Jurkat, Clone E6-1 (cell line): ENCODE measurements at places on chromosomes 16 and 17.

GRCh38 chr16:49875806-49876715, 20.1 kb upstream of the ZNF423 start:
- no peak for DNase-seq

DNA sequence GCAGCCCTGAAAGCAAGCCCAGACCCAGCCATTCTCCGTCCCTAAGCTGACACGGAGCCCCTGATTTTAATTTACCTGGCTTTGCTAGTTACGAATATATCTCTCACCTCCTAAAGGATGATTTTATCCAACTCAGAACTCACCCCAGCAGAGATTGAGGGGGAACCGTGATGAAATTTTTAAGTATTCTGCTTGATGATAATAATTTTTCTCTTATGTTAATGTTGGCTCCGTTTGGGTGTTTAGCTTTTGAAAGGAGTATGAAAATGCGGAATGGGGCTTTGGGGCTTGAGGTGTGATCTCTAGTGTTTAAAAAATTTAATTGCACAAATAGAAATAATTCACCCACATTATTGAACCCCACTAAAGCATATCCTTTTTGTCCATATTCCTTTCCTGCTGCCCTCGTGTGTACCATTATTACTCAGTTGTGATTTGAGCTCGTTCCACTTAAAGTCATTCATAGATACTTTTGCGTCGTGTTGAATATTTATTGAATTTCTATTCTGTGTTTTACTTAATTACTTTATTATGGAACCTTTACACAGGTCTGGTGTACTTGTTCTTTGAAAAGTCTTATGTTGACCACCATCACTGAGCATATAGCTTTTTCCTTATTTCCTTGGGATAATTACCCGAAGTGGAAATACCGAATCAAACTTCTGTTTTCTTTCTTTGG, 775 bp downstream of the PRPSAP2 start:
- no peak for DNase-seq

DNA sequence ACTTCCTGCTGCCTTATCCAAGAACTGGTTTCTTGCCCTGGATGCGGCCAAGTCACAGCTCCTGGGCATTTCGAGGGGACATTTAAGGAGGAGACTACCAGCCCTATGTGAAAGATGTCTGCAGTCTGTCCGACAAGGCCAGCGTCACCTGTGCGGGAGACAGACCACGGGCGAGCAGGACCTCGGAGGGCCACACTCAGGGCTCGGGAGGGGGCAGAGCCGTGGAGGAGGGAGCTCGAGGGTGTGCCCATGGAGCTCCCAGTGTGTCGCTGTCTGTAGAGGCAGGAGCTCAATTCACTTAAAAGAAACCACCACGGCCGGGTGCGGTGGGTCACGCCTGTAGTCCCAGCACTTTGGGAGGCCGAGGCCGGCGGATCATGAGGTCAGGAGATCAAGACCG, 33.3 kb downstream of the CBFA2T3 start:
- no peak for DNase-seq

DNA sequence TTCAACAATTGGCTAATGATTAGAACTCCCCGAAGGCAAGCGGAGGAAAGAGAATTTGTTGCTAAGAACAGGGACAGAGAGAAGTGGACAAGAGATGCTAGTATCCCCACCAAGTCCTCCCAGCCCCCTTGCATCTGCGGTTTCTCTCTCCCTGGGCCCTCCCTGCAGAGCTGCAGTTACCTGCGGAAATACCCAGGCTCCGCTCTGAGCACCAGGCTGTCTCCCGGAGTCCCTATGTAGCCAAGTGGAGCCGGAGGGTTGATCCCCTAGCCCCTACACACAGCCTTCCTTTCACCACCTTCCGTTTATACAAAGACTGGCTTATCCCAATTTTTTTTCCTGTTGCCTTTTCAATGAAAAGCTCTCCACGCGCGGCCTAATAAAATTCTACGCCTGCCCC, 834.4 kb downstream of the KCNJ2 start:
- no peak for DNase-seq

- no peak for DNase-seq
These were observed 1.6 kb downstream of the HOXB2 start for GRCh38 chr17:48543107-48543853.

GRCh38 chr16:9741776-9742175, 440.5 kb downstream of the GRIN2A start:
- DNase-seq, result no peak

DNA sequence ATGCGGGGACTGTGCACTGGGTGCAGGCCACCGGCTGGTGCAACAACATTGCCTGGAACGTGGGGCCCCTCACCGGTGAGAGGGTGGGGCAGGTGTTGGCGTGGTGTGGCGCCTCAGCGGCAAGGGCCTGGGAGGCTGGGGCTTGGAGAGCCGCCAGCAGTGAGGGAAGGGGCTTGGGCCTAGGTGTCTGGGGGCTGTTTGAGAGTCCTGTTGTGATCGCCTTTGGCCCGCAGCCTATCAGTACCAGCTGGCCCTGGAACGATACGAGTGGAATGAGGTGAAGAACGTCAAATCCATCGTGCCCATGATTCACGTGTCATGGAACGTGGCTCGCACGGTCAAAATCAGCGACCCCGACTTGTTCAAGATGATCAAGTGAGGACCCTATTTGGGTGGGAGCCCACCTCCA, 2.6 kb upstream of the TMEM88 start:
- no peak for DNase-seq

DNA sequence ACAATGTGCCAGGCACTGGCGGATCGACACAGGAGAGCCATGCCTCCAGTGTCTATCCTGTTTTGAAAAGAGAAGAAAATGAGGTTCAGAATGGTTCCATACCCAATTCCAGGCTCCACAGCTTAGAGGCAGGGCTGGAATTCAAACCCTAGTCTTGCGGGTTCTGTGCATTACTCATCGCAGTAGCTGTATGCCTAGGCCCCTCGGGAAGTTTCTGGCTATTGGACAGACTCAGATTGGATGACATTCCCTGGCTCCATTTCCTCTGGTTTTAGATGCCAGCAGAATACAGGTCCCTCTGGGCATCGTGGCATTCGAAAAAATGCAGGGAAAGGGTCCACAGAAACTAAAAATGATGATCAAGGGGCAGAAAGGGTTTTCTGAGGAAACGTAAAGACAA, 184.7 kb downstream of the COPRS start:
- no peak for DNase-seq

GRCh38 chr17:10743316-10744009, 13.6 kb upstream of the TMEM220 start:
- DNase-seq, result no peak

GRCh38 chr16:90042946-90043514, 23.8 kb upstream of the DBNDD1 start:
- no peak for DNase-seq

GRCh38 chr17:218432-219110, 37.1 kb upstream of the DOC2B start:
- DNase-seq, result no peak

- DNase-seq, result peak; percentile 32
These were observed 650.4 kb upstream of the RBFOX1 start for GRCh38 chr16:6682142-6682811.

DNA sequence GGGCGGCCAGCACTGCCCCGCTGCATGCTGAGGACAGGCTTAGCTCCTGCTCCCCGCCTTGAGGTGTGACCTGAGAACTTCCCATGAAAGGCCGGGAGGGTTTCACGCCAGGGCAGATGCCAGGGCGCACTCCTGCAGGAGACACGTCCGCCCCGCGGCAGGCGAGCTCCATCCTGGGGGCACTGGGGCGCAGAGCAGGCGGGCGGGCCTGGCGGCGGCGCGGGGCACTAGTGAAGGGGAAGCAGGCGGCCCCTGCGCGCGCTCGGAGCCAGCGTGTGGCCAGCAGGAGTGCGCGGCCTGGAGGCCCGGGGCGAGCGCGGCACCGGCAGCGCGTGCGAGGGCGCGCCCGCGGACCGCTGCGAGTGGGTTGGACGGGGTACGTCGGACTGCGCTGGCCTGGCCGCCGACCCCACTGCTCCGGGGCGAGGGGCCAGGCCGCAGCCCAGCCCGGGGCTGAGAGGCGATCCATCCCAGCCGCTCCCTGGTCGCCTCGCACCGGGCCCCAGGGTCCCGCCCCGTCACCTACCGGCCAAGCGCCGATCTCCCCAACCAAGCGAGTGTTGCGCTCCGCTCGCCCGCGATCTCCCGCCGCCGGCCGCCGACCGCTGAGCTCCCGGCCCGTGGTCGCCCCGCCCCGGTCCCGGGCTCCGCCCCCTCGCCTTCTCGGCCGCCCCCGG, at the start of gene MAP3K14:
MAP3K14 (minus strand) TSS at position 587 of the 677 bp plus-strand sequence. CDS start 26,275 bp downstream, outside the sequence.
- no peak for DNase-seq

GRCh38 chr16:56068816-56069215, 122.5 kb upstream of the GNAO1 start:
- no peak for DNase-seq

- DNase-seq, result no peak
These were observed 24.7 kb upstream of the CDRT15 start for GRCh38 chr17:14261406-14261805.

DNA sequence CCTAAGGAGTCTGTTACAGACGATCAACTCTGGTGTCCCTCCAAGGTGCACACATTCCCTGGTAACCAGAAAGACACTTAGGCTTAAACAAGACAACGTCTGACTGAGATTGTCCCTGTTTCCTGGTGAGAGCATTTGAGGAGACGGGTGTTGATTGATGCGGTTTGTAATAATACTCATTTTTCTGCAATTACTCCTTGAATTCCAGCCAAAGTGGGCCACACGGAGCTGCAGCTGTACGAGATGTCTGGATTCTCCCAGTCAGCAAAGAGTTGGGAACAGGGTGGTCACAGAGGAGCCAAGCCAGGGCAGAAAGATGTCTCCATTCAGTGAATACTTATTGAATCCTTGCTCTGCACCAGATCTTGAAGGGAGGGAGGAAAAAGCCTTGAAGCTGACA, 30.9 kb upstream of the CES5A start:
- DNase-seq, result no peak

- no peak for DNase-seq
These were observed 182.9 kb upstream of the SOX9 start for GRCh38 chr17:71937914-71938313.

- no peak for DNase-seq
These were observed 19.7 kb upstream of the LRRC37A3 start for GRCh38 chr17:64938925-64939474.

GRCh38 chr16:66057057-66057456, 309.4 kb upstream of the CDH5 start:
- DNase-seq, result no peak

DNA sequence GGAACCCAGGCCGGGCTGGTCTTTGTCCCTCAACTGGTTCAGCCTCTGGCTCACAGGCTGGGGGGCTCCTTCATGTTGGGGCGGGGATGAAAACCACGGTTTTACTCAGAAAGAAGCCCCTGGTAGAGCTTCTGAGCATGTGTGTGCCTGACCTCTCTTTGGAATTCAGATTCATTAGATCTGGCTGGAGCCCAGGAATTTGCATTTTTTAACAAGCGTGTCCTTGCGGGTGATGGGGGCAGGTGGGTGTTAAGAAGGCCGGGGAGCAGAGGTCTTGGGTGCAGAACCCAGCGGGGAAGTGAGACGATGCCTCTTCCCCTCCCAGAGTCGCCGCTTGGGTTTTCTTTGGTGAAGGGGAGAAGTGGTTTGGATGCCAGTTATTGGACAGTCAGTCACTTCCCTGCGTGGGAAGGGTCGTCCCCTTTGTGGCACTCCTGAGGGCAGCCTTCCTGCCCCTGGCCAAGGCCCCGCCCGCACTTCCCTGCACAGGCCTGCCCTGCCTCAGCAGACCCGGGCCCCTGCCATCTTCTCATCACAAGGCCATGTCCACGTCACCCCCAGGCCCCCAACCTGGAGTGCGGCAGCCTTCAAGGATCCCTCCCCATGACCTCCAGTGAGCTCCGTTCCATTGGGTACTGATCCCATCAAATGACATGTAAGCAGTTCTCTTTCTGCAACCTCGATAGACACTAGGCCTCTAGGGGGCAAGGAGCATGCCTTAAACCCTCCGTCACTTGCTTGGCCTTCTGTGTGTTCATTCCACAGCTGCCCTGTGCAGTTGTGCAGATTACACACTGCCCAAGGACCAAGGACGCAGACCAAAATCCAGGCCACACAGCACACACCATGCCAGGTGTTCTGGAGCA, 177.7 kb upstream of the CIBAR2 start:
- DNase-seq, result no peak

GRCh38 chr17:6608321-6608720, 32.2 kb downstream of the KIAA0753 start:
- DNase-seq, result no peak

GRCh38 chr16:57260294-57260929, 15.4 kb downstream of the ARL2BP start:
- no peak for DNase-seq

GRCh38 chr17:64778240-64779097, 116.4 kb upstream of the SMURF2 start:
- DNase-seq, result no peak

DNA sequence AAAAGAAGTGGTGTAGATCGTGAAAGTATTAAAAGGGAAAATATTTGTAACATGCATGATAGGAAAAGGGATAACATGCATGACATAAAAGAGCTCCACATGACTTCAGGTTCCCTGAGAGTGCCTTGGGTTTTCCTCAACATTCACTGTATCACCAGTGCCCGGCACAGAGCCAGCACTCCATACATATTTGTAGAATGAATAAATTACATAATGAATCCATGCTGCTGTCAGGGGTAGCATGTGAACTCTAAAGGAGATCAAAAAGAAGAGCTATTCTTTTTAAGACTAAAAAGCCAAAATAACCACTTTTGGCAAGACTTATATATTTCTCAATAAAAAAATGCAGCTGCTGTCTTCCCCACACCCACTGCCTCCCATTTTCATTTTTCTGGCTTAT, 2.7 kb upstream of the ZNF594 start:
- DNase-seq, result no peak

DNA sequence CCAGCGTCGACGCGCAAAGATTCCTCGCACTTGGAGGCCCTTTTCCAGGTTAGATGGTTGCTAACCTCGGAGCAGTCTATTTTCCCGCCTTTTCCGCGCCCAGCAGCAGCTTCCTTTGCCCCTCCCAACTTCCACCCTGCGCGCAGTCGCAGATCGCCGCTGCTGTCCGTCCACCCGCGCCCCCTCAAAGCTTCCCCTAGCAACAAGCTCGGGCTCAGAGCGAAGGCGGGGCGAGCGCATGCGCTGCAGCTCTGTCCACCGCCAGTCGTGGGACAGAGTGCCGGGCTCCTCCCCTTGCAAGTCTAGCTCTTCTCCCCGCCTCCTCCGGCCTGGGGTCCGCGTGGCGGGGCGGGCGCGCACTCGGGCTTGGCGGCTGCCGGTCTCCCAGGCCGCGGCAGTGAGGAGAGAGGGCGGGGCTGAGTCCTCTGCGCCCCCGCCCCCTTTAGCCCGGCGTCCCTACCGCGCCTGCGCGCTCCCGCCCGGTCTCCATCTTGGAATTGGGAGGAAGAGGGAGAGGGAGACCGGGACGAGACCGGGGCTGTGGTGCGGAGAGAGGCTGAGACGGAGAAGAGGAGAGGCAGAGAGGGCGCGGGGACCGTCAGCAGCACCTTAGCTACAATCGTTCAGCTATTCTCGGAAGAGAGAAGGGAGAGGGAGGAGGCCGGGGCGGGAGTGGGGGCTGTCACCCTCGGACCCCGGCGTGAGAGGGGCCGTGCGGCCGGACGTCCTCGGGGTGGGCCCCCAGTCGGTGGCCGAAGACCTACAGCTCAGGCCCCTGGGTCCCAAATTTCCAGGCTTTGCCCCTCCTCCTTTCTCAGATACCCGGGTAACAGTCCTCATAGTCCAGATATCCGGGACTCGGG, at the start of gene TAOK2:
TAOK2 (plus strand) TSS at position 485 of the 863 bp plus-strand sequence. CDS start 3,905 bp downstream, outside the sequence.
- DNase-seq, result peak; percentile 97

GRCh38 chr17:48160177-48161081, 52.9 kb downstream of the SNX11 start:
- DNase-seq, result no peak
